ENCODE measurements at places on chromosomes 13 and 19. TPM values are rescaled to one million over a fixed set of nuclear protein-coding genes. Genes with fewer than 3 reads are reported as not detected.

CTXN1 gene
- 1.9 TPM for total RNA-seq

CERS4 gene
- 26.4 TPM for total RNA-seq

LILRB2 gene
- total RNA-seq = not detected

ZNF177 gene
- total RNA-seq = 0.18 TPM

SERPINE3 gene
- total RNA-seq = not detected

CLC gene
- total RNA-seq = 2.3 TPM

DACT3 gene
- total RNA-seq = 5.7 TPM

SLC17A7 gene
- total RNA-seq = 0.16 TPM

FBXW9 gene
- total RNA-seq = 11.8 TPM

SLC15A1 gene
- total RNA-seq = not detected

OR7A5 gene
- total RNA-seq = not detected

SAFB gene
- total RNA-seq = 143 TPM

MEIOSIN gene
- not detected for total RNA-seq

LATS2 gene
- total RNA-seq = 2.2 TPM

C19orf33 gene
- not detected for total RNA-seq

PRR20C gene
- total RNA-seq = not detected

NXNL1 gene
- not detected for total RNA-seq

WDR88 gene
- total RNA-seq = not detected

F2RL3 gene
- total RNA-seq = not detected

DCT gene
- not detected for total RNA-seq

KIR3DL1 gene
- total RNA-seq = not detected

LRRC63 gene
- total RNA-seq = 0.17 TPM

AP1M2 gene
- not detected for total RNA-seq

All from activated T-helper 1 cell treated with anti-CD3 and anti-CD28 coated beads, Interleukin-12 subunit alpha, Interleukin-12 subunit beta, Interleukin-2, Interleukin-4 antibody, amounts not matched to agents 30 ng/mL and 10 ng/mL and 1 ng/mL, durations not matched to agents 14 hours and 24 hours and 36 hours (primary cell).